Stimulated activated CD8-positive, alpha-beta memory T cell treated with anti-CD3 and anti-CD28 coated beads, Interleukin-4, amount 100 ng/mL, for 4 hours (primary cell): ENCODE measurements at places on chromosomes 11 and 22.

- no peak for DNase-seq
These were observed 421.8 kb downstream of the NTM start for GRCh38 chr11:131792243-131792642.

- DNase-seq, result no peak
These were observed 82.6 kb downstream of the RAB30 start for GRCh38 chr11:82988936-82989627.

DNA sequence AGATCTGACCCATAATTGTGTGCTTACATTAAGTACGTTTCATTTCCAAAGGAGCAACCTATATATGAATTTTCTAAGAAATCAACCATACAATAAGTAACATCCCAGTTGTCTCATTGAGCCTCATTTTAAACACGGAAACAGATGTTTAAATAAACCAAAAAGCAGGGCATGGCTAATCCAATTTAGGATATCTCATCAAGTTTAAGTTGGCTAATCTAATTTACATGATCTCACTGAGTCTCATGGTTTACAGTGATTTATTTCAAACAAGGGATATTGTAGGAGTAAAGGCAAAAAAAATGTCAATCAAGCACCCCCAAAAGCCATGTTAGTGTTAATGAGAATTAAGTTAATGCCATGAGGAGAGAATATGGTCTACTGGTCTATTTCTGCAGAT lies 499.8 kb upstream of the CCDC90B start:
- no peak for DNase-seq

DNA sequence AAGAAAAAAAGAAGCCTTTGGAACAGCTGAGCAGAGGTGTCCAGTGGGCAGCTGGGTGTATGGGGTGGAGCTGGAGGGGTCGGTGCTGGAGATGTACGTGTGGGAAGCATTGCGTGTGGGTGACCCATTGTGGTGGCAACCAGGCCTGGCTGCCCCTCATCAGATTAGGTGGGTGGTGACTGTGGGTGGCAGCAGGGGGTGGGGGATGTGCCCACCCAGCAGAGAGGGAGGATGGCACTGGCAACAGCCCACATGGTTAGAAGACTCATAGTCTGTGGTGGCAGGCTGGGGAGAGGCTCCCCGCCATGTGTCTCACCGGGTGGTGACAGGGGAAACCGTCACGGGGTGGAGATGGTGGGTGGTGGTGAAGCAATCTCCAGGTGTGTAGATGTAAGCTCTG lies 27.6 kb downstream of the TP53I11 start:
- DNase-seq, result no peak

DNA sequence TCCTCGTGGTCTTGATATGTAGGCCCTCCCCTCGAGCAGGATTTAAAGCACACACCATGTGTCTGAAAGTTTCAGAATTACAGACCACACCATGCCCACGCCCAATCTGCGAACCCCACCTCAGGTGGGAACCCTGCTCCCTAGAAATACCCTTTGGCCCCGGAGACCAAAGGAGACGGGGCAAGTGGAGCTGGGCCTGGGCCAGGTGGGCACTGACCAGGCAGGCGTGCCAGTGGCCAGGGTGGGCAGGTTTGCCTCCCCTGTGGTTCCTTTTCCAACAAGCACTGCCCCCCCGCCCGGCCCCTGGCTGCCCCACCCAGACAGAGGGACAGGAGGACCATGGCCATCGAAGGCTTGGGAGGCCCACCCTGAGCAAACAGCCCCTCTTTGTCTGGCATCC lies 400.4 kb downstream of the TBC1D22A start:
- no peak for DNase-seq

- no peak for DNase-seq
These were observed 5.9 kb upstream of the HMOX1 start for GRCh38 chr22:35375031-35375430.

DNA sequence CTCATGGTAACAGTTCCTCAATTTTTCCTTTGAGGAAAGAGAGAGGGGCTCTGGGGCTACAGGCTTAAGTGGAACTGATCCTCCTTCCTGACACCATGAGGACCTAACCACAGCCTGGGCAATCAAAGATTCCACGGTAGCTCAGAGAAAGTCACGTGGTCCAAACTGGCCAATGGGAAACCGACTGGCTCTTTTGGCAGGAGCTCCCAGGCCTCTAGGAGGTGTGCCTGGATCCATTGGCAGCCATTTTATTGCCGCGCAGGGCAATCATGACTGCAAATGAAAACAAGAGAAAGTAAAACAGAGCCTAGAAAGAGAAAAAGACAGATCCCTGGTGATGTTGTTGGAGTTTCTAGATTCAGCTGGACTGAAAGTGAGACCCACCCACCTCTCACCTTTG lies 27.3 kb upstream of the ASPHD2 start:
- DNase-seq, result no peak

DNA sequence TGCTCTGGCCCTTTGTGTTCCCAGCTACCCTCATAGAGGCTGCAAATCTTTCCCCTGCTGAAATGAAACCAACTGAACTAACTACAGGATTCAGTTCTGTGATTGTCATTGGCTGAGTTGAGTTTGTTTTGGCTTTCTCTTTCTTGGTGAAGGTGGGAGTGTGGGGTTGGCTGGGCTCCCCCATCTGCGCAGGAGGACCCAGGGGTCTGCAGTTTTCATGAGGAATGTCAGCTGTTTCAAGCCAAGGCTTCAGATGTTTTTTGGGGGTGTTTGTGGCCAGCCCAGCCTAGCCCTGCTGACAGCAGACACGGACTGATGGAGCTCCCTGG lies 34.0 kb downstream of the LRP5 start:
- no peak for DNase-seq

DNA sequence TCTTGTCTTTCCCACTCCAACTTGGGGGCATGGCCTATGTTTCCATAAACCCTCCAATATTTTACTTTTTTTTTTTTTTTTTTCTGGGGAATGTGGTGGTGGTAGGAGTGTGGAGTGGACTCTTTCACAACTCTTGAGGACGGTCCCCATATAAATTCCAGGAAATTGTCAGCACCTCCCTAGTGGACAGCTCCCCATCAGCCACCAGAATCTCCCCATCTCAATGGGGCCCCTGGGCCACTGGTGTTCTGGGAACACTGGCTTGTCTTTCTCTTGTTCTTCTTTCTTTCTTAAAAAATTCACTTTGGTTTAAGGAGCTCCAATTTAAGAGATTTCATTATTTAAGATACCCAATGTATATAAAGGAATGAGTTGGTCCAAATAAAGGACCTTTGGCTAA lies 74.1 kb downstream of the ADM start:
- DNase-seq, result no peak

GRCh38 chr11:27216270-27217149 lies 146.5 kb downstream of the CCDC34 start:
- no peak for DNase-seq

- DNase-seq, result no peak
These were observed 21.1 kb upstream of the KLHL35 start for GRCh38 chr11:75453916-75454655.

- no peak for DNase-seq
These were observed 1.9 kb downstream of the PIWIL3 start for GRCh38 chr22:24772493-24773220.

DNA sequence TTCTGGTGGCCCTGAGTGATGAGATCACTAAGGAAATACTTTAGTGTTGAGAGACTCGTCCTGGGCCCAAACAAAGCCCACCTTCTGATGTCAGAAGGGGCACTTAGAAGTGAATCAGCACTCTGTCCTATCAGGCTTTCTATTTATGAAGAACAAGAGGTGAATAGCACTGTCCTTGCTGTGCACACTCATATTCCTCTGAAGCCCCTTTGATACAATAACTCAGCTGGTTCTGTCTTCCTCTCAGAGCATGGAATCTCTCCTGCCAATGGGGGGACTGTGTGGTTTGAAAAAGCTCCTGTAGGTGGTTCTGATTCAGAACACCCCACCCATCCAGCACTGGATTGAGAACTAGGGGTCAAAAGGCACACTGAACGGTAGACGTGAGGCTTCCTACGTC lies 348.1 kb downstream of the ETS1 start:
- no peak for DNase-seq

DNA sequence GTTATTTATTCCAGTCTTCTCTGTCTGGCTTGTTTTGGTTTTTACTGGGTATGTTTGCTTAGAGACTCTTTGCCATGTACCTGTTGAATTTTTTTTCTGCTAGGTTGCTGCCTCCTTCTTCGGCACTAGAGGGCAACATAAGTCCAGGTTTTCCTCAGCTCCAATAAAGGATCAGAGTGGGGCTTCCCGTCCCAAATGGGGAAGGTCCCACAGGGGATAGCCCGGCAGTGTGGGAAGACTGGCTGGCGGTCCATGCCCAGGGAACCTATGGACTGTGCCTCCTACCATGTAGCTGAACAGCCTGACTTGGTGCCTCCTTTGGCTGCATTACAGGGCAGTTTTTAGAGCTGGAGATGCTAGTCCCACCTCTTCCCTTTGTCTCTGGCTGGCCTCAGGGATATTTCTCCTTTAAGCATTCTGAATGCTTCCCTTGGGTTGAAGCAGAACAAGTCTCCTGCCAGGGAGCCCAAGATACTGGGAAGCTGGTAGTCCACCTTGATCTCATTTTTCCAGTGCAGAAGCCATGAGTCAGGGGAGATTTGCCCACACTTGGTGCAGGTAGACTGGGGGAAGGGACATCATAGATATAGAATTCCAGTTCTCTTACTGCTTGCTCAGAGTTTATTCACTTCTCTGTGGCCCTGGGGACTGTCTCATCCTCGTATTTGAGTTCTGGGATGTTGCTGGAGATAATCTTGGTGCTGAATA lies 60.2 kb downstream of the BRD1 start:
- no peak for DNase-seq

- no peak for DNase-seq
These were observed 3.6 kb upstream of the MB start for GRCh38 chr22:35620624-35621251.

GRCh38 chr22:38250643-38251340 lies 22.0 kb downstream of the TMEM184B start:
- DNase-seq, result no peak

DNA sequence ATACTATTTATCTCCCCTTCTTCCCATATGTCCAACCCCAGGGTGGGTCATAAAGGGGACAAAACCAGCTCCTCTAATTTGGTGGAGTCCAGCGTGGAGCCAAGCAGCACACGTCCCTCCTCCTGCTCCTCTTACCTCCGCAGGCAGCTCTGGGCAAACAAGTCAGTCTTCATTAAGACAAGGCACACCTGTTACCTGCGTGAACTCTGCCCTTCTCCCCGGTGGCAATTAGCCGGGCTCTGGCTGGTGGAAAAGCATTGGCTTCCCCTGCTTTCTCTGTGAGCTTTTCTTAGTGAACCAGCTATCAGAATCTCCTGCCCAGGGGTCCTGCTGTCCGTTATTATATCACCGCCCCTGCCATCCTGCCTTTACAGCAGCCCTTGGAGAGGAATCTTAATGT lies 418.7 kb upstream of the CADM1 start:
- no peak for DNase-seq

DNA sequence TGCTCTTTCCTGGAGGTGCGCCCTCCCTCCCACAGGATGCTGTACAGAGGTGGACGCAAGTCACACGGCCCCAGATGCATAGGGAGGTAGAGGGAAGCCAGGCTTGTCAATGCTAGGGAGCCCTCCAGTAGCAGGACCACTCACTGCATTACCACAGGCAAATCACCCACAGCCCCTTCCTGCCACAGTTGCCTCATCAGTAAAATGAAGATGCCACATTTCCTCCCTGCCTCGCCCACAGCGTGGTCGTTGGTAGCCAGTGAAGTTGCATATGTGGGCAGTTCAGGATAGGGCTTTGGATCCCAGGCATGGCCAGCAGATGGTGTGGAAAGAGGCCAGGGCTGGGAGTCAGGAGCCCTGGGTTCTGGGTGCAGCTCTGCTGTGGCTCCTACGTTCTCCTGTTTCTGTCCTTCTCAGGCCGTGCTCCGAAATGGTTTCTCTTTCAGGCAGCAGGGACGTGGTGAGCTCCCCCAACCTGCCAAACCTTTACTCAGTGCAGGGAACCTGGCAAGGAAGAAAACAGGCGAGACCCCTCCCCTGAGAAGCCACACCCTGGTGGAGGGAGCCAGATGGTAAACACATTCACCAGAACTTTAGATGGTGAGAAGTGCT lies 22.6 kb downstream of the DAGLA start:
- no peak for DNase-seq

GRCh38 chr11:14022251-14022650 lies 59.7 kb downstream of the SPON1 start:
- no peak for DNase-seq

DNA sequence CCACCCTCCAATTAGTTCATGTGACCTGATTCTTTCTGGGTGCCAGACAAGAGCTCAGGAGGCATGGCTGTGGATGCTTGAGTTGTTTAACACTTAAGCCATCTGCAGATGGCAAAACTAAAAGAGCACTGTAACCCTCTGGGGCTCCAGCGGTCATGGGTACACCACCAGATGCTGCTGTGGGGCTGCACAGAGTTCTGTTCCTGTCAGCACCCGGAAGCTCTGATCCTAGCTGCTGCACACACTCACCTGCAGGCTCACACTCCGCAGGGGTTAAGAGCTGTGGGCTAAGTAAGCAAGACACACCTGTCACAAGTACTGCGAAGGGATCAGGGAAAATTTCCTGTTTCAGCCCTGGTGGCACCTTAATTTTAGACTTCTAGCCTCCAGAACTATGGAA lies 307.8 kb downstream of the C11orf87 start:
- DNase-seq, result no peak

GRCh38 chr11:103609117-103610066 lies 427.0 kb upstream of the DDI1 start:
- DNase-seq, result no peak

DNA sequence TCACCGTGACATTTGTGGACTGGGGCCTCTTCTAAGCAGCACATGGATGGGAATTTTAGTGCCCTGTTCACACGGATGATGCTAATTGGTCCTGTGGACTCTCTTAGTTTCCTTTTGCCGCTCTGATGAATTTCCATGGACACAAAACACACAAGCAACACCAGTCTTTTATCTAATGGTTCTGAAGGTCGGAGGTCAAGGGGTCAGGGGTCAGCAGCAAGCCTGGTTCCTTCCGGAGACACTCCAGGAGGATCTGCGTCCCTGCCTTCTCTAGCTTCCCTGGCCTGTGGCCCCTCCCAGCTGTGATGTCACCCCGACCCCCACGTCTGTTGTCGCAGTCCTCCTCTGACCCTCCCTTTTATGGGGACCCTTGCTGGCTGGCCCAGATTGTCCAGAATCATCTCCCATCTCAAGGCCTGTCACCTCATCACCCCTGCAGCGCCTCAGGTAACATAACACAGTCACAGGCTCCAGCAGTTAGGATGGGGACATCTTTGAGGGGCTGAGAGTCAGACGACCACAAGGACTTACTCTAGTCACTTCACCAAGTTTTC lies 6.8 kb downstream of the NADSYN1 start:
- DNase-seq, result no peak

DNA sequence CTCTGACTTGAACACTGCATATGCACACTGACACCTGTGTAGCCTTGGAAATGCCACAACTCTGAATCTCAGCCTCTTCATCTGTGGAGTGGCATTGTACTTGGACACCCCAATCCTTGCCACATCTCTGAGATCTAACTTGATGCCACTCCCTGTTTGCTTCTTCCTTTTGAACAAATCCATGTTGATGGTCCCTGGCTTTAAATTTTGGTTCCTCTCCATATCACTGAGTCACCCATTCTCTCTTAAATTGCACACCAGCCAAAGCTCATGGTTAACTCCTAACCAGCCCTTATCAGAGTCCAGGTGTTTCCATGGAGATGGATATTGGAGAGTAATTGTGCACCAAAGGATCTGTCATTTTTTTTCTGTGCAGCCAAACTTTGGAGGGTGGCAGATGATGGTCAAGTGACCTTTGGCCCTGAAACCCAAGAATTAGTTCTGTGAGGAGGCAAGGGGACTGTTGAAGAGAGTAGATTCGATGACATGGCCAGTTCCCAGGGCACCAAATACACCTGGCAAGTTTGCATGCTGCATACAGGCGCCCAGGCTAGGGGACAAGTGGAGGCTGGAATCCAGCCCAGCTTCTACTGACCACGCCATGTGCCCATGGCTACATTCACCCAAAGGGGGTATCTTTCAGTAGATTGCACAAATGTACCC lies 25.1 kb upstream of the PAMR1 start:
- DNase-seq, result no peak
